ENCODE measurements at places on chromosomes 3 and 15. TPM values are rescaled to one million over a fixed set of nuclear protein-coding genes. Genes with fewer than 3 reads are reported as not detected.

GCNT3 gene
- total RNA-seq, result not detected

GPR62 gene
- not detected for total RNA-seq

ACKR2 gene
- 0.65 TPM for total RNA-seq

DNA sequence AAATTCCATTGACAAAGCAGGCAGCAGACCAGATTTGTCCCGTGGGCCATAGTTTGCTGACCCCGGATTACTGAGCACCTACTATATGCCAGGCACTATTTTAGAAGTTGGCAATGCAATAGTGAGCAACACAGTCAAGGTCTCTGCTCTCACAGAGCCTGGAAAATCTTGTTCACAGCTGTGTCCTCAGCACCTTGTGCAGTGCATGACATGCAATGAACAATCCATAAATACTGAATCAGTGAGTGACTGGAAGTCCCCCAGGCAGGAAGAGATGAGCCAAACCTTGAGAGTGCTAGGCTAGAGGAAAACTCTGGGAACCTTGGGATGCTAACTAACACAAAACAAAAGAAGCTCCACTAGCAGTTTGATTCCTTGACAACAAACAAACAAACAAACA lies 14.4 kb downstream of the TM4SF1 start:
- peaks cover 13% of the 10 kb centered on the region for H3K27me3 ChIP-seq
- no peak for DNase-seq
- no peak overlapping the region for H3K27ac ChIP-seq
- no peaks in the 10 kb centered on the region for H3K36me3 ChIP-seq

DNA sequence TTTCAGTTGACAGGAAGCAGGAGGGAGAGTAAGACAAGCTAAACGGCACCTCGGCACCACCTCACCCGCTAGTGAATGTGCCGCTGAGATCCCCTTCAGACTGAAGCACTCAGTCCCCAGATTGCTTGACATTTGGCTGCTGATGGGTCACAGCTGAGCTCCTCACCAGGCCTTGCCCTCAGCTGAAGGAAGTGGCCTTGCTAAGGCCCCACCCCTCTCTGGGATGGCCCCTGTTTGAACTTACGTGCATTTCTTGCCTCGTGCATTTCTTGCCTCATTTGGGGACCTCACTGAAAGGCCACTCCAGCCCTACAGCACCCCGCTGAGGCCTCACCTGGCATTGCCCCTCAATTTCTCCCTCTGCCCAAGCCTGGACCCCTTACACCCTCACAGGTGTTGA lies 39.8 kb downstream of the EOGT start:
- no peaks in the 10 kb centered on the region for H3K4me1 ChIP-seq
- no peak for DNase-seq
- H3K4me3 ChIP-seq, result no peak overlapping the region

DNA sequence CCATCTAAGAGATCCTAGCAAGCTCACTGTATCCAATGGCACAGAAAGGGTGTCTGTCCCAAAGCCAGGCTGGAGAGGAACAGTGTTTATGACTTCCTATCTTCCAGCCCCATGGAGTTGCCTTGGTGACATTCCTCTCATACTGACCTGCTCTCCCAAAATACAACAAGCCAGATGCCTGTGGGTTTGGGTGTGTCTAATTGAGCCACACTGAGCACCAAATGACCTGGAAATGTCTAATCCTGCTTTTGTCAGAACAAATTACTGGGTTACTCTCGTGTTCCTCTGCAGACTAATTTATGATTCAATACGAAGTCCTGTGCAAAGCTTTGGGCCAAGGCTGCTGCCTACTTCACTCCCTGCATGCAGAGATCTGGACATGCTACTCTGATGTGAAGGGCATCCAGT lies 98.1 kb upstream of the STRIT1 start:
- H3K4me1 ChIP-seq, result no peaks in the 10 kb centered on the region
- DNase-seq, result no peak
- H3K27me3 ChIP-seq, result peaks cover 2% of the 10 kb centered on the region
- no peaks in the 10 kb centered on the region for H3K36me3 ChIP-seq
- H3K4me3 ChIP-seq, result no peak overlapping the region

- H3K27ac ChIP-seq, result no peak overlapping the region
- H3K27me3 ChIP-seq, result no peaks in the 10 kb centered on the region
- peak; percentile 68 for DNase-seq
Measured at GRCh38 chr15:88878720-88879184, 16.6 kb downstream of the HAPLN3 start.

- no peak overlapping the region for H3K4me3 ChIP-seq
- no peak overlapping the region for H3K27ac ChIP-seq
- peaks cover 13% of the 10 kb centered on the region for H3K4me1 ChIP-seq
- peaks cover 10% of the 10 kb centered on the region for H3K27me3 ChIP-seq
- peak; percentile 57 for DNase-seq
- no peaks in the 10 kb centered on the region for H3K36me3 ChIP-seq
Measured at GRCh38 chr3:38031022-38031994, 1.9 kb upstream of the PLCD1 start.

DNA sequence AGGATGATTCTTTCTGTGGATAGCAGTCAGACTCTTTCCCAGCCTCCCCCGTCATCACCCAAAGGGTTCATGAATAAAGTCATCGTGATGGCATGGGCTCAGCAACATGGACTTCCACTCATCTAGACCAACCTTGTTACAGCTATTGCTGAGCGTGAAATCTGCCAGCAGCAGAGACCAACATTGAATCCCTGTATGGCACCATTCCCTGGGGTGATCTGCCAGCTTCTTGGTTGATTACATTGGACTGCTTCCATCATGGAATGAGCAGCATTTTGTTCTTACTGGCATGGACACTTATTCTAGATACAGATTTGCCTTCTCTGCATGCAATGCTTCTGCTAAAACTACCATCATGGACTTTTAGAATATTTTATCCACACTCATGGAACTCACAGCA lies 195.6 kb upstream of the AZI2 start:
- no peaks in the 10 kb centered on the region for H3K27me3 ChIP-seq
- no peaks in the 10 kb centered on the region for H3K4me1 ChIP-seq
- H3K36me3 ChIP-seq, result no peaks in the 10 kb centered on the region

- H3K36me3 ChIP-seq, result no peaks in the 10 kb centered on the region
- no peaks in the 10 kb centered on the region for H3K4me1 ChIP-seq
- DNase-seq, result no peak
- H3K27me3 ChIP-seq, result peaks cover 5% of the 10 kb centered on the region
Measured at GRCh38 chr3:36372534-36372935, 7.8 kb upstream of the STAC start.

All from activated CD4-positive, alpha-beta T cell treated with anti-CD3 and anti-CD28 coated beads for 36 hours (primary cell).